ENCODE measurements at places on chromosomes 1 and 21.

- no peaks in the 10 kb centered on the region for H3K27me3 ChIP-seq
- H3K36me3 ChIP-seq, result no peaks in the 10 kb centered on the region
- H3K4me1 ChIP-seq, result no peaks in the 10 kb centered on the region
- no peak for DNase-seq
Measured at GRCh38 chr1:18572022-18572880, 58.4 kb upstream of the PAX7 start.

GRCh38 chr1:8753736-8754135 is 63.7 kb downstream of the RERE start:
- H3K36me3 ChIP-seq, result no peaks in the 10 kb centered on the region
- no peak for DNase-seq
- no peaks in the 10 kb centered on the region for H3K27me3 ChIP-seq
- no peak overlapping the region for H3K4me3 ChIP-seq
- no peaks in the 10 kb centered on the region for H3K4me1 ChIP-seq

GRCh38 chr1:63971557-63971956 is 197.7 kb downstream of the ROR1 start:
- H3K4me1 ChIP-seq, result no peaks in the 10 kb centered on the region
- H3K4me3 ChIP-seq, result no peak overlapping the region
- no peak for DNase-seq
- no peaks in the 10 kb centered on the region for H3K36me3 ChIP-seq

DNA sequence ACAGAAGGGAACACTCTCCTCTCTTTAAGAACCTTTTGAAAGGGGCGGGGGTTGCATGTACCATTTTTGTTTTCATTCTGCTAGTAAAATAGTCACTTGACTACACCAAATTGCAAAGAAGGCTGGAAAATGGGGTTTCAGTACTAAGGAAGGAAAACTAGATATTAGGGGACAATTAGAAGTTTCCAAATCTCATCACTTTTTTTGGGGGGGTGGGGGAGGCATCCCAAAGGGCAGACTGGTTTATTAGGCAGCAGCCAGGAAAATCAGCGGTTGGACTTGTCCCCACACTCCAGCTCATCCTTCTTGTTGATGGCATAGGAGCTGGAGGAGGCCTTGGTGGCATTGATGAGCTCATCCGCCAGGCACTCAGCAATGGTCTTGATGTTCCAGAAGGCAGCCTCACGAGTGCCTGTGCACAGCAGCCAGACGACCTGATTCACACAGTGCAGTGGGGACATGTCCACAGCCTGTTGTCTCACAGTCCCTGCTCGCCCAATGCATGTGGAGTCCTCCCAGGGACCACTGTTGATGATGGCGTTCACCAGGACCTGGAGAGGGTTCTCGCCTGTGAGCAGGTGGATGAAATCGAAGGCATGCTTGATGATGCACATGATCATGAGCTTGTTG is 1.7 kb upstream of the TMEM50B start:
- H3K27me3 ChIP-seq, result no peaks in the 10 kb centered on the region
- no peaks in the 10 kb centered on the region for H3K36me3 ChIP-seq
- peaks cover 27% of the 10 kb centered on the region for H3K4me1 ChIP-seq
- H3K4me3 ChIP-seq, result no peak overlapping the region
- H3K27ac ChIP-seq, result no peak overlapping the region

- no peaks in the 10 kb centered on the region for H3K36me3 ChIP-seq
- no peaks in the 10 kb centered on the region for H3K27me3 ChIP-seq
- H3K4me1 ChIP-seq, result peaks cover 96% of the 10 kb centered on the region
- DNase-seq, result no peak
- H3K27ac ChIP-seq, result peak overlapping the region; percentile 38
- H3K4me3 ChIP-seq, result no peak overlapping the region
Measured at GRCh38 chr1:156898161-156898566, 4.6 kb downstream of the PEAR1 start.

GRCh38 chr1:64397541-64397940 is 72.4 kb upstream of the CACHD1 start:
- no peak overlapping the region for H3K27ac ChIP-seq
- no peaks in the 10 kb centered on the region for H3K4me1 ChIP-seq
- no peak overlapping the region for H3K4me3 ChIP-seq

- no peaks in the 10 kb centered on the region for H3K27me3 ChIP-seq
- H3K4me1 ChIP-seq, result peaks cover 24% of the 10 kb centered on the region
- no peak for DNase-seq
Measured at GRCh38 chr1:3461934-3462275, 7.4 kb downstream of the ARHGEF16 start.

- DNase-seq, result no peak
- H3K4me3 ChIP-seq, result peak overlapping the region; percentile 82
- H3K27ac ChIP-seq, result peak overlapping the region; percentile 98
- no peaks in the 10 kb centered on the region for H3K27me3 ChIP-seq
Measured at GRCh38 chr1:37858931-37859506, 373 bp downstream of the MTF1 start.

All from tibial nerve (tissue), 4 donors.